GM10248 (cell line): ENCODE measurements at places on chromosomes 6 and 20.

DNA sequence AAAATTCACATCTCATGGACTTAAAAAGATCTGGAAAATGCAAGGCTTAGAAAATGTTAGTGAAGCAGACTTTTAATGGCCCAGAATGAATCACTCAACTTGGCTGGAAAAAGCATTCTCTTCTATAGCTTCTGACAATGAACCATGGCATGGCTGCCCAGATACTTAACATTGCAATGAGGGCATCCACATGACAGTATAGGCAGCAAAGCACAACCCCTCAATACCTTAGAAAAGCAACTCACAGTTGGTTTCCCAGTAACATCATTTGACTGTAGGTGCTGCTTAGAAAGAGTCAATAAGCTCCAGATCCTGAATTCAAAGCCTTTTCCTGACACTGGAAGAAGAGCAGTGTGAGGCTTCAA is 155.8 kb downstream of the EYA4 start:
- no peak for DNase-seq

- no peak for DNase-seq
Measured at GRCh38 chr6:168674595-168674994, 233.6 kb downstream of the SMOC2 start.

DNA sequence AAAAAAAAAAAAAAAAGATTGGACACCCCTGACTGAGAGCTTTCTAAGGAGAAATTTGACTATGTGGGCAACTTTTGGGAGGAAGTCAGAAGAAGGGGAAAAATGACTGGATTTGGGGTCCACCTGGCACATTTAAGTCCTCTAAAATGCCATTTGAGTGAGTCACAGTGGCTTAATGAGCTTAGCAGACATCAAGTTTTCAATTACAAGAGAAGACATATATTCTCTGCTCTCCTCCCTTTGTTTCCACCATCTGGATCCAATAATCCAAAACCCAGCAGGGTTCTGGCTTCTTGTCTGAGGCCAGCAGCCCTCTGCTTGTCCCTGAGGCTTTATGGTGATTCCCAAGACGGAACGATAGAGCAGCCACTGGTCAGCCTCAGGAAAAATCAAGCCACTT is 6.9 kb downstream of the PI3 start:
- DNase-seq = no peak

GRCh38 chr6:106702451-106703110 is 73.2 kb downstream of the QRSL1 start:
- peak; percentile 74 for DNase-seq

DNA sequence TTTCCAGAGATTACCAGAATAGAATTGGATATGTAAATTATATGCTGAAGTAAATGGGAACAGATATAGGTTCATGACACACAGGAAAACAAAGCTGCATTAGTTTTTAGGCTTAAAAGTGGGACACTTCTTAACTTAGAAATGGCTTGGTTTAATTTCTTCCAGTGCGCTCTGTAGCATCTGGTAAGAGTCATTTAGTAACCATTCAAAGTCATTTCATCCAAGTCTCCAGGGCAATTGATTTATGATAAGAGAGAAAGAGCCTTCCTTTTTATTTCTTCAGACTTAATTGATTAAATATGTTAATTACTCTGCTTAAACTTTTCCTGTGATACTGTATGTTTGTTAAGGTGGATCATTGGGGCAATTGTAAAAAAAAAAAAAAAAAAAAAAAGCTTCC is 368.0 kb downstream of the DOK5 start:
- no peak for DNase-seq

GRCh38 chr20:14526891-14527290 is 189.5 kb upstream of the FLRT3 start:
- no peak for DNase-seq

DNA sequence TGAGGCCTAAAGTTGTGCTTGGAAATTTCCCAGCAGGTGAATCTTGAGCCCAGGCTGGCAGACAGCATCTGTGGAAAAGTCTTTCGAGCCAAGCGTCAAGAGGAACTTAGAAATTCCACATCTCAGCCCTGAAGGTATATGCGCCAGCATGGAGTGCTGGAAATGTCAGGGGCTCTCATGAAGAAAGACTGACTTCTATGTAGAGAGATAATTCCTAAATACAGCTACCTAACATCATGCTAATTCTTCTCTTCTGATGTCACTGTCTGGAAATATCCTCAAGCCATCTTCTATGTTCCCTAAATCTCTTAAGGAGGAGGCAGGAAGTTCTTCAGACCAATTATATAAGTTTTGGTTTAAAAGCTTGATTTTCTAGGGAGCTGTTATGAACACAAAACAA is 492.4 kb upstream of the MARCKS start:
- DNase-seq = no peak

GRCh38 chr20:3674447-3674846 is 7.4 kb downstream of the ADAM33 start:
- no peak for DNase-seq

DNA sequence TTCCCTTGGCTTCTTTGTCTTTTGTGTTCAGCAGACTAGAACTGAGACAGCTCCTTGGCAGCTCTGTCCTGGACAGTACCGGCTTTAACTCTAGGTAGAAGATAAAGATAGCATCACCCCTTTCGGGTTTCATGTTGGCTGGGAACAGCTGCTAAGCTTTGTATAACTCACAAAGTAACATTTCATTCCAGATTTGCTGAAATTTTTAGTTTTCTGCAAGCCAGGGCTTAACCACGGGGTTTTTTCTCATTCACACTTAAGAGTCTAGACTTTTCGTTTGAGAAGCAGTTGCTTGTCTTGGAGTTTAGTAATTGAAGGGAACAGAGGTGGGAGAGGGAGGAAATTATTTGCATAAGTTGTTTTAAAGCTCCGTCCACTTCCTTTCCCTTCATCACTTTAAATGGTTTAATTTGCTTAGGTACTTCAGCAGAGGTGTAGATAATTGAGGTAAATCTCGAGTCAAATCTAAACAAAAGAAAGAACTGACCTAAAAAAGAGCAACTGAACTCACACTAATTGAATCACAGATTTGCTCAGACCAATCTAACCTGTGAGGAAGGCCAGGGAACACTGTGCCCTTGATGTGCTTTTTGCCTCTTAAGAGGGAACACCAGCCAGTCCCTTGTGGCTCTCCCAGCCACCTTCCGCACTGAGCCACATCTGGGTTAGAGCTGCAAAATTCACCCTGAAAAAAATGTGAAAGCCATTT is 48.3 kb downstream of the RREB1 start:
- DNase-seq = no peak

GRCh38 chr6:39849764-39850163 is 57.6 kb downstream of the DAAM2 start:
- DNase-seq = no peak

DNA sequence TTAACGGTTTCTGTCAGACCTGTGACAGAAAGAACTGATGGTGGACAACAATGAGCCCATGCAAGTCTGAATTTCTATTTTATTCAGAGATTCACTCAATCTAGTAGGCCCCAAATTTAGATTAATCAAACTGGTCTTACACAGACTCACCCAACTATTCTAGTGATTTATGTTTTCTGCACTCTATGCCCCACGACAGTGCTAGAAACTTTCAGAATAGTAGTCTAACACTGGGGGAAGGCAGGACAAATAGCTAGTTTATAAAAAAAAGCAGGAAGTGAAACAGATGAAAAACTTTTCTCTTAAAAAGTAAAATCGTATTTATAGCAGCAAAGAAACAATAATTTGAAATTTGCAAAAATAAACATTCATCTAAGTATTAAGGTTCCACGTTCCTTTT is 5.0 kb downstream of the TCP11 start:
- no peak for DNase-seq

- no peak for DNase-seq
Measured at GRCh38 chr6:119148825-119149525, 70.5 kb upstream of the FAM184A start.

GRCh38 chr6:33112148-33112547 is 36.4 kb downstream of the HLA-DPB1 start:
- DNase-seq = peak; percentile 83

- no peak for DNase-seq
Measured at GRCh38 chr20:15760001-15760621, 813.1 kb downstream of the KIF16B start.

GRCh38 chr6:157551041-157551832 is 170.2 kb downstream of the ZDHHC14 start:
- no peak for DNase-seq

DNA sequence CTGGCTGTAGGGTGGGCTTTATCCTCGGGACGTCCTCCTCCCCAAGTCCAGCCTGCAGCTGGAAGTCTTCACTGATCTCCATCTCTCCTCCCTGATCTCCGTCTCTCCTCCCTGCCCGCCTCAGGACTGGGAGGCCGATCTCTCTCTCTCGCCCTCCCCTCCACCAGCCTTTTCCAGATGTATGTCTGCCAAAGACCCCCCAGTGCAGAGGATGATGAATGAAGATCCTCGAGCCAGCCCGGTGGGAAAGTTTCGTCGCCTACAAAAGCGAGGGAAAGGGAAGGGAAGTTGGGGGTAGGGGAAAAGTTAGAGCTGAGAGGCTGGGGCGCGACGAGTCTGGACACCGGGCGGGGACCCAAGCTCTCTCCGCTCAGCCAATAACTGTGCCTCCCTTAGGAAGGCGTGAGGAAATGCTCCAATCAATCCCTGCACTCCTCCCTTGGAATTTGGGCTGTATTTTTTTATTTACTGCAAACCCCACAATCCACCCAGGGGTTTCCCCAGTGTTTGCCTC is 595 bp upstream of the SRF start:
- DNase-seq = no peak

GRCh38 chr20:14782731-14783130 is 445.3 kb upstream of the FLRT3 start:
- DNase-seq = no peak

DNA sequence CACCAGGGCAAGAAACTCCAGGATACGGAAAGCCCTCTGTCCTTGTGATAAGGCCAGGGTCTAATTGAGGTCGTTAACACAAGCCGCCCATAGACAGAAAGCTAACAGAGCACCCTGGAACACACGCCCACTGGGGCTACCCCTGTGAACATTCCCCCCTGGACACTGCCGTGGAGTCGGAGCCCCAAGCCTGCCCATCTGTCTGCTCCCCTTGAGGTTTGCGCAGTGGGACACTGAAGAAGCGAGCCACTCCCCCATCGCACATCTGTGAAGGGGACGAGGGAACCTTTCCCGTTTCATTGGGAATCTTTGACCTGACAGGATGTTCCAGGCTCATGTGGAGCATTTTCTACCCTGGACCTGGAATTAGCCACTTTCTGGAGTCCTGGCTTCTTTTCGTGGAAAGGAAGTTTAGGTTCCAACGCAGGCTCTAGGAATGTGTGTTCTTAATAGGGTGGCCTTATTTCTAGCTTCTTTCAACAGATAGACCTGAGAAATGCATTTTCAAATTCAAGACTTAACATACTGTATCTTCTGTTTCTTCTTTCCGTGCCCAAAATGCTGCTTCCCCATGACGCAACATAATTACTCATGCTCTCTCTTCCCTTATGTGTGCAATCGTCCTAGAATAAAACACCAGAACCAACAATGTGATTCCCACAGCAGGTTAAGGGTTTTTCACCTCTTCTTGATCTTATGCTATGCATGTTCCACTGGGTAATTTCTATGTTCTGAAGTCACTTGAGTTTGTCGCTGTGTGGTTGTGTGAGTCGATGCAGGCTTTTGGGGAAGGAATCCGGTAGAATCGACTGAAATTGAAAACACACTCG is 161.1 kb downstream of the ERMARD start:
- no peak for DNase-seq

DNA sequence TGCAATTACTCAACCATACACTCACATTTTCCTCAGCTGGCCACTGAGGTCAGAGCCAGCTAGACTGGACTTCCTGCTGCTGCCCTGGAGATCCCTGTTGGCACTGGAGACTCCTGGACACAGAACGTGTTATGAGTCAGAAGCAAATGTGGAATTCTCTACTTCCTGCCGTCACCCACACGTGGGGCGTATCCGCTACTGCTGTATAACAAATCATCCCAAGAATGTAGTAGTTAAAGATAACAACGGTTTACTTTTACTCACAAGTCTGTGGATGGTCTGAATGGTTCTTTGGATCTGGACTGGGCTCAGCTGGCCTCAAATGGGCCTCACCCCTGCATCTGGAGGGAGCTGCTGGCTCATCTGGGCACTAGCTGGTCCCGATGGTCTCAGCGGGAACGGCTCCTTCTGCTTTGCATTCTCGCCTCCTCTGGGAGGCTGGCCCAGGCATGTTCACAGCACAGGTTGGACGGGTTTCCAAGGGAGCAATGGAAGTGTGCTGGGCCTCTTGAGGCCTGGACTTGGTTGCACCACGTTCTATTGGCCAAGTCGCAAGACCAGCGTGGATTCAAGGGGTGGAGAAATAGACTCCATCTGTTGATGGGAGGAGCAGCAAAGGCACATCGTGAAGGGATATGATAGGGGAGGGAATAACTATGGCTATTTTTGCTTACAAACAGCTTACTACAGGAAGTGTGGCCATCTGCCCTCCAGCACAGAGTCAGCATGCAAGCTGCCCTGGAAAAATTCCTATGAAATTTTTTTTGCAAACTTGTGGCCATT is 118.5 kb downstream of the SNX5 start:
- no peak for DNase-seq

DNA sequence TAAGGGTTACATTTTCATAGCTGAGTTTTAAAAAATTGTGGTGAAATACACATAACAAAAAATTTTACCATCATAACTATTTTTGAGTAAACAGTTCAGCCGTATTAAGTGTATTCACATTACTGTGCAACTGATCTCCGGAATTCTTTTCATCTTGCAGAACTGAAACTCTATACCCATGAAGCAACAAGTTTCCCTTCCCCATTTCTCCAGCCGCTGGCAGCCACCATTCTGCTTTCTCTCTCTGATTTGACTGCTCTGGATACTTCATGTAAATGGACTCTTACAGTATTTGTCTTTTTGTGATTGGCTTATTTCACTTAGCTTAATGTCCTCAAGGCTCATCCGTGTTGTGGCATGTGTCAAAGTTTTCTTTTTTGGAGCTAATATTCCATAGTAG is 341.6 kb downstream of the QKI start:
- DNase-seq = peak; percentile 71

DNA sequence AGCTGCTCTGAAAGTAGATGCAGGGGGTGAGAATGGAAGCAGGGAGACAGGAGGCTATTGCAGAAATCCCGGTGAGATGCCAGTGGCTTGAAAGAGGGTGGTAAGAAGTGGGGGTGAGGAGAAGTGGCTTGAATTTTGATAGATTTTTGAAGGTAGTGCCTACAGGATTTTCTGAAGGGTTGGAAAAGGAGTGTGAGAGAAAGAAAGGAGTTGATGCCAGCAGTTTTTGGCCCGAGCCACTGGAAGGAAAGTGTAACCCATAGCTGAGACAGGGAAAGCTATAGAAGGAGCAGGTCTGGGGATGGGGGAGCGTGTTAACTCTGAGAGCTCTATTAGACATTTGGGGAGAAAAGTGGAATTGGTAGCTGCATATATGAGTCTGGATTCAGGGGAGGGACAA is 9.7 kb downstream of the ARMC12 start:
- DNase-seq = no peak

- peak; percentile 18 for DNase-seq
Measured at GRCh38 chr6:126312013-126312665, 27.8 kb upstream of the CENPW start.

DNA sequence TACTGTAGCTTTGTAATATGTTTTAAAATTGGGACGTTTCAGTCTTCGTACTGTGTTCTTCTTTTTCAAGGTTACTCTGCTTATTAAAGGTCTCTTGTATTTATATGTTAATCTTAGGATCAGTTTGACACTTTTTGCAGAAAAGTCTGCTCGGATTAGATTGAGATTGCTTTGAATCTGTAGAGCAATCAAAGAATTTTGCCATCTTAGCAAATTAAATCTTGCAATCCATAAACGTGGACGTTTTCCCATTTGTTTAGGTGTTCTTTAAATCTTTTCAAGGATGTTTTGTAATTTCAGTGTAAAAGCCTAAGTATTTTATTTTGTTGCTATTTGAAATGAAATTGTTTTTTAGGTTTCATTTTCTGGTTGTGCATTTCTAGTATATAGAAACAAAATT is 78.0 kb upstream of the GTSF1L start:
- no peak for DNase-seq

GRCh38 chr6:45681860-45682511 is 304.3 kb upstream of the SUPT3H start:
- peak; percentile 80 for DNase-seq
